A673 (cell line): ENCODE measurements at places on chromosomes 2 and 18.

- DNase-seq = no peak
These were observed 16.3 kb downstream of the HS1BP3 start for GRCh38 chr2:20634507-20635112.

DNA sequence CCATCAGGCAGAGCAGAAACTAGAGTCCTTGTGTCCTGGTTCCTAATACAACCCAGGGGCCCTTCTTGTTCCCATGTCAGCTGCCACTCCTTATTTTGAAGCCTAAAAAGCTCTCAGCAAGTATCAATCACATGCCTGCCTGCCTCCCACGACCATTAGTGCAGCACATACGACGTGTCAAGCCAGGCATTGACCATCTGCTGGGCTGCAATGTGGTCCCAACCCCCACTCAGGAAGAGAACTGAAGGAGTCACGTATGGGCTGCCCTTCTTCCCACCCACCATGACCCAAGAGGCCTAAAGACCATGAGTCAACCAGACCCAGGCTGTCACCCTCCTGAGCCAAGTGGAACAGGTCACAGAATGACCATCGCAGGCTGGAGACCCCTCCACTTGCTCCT is 98.8 kb downstream of the KLHL29 start:
- no peak for DNase-seq

GRCh38 chr2:218406949-218407618 is 7.4 kb downstream of the CTDSP1 start:
- DNase-seq = peak; percentile 50

GRCh38 chr18:62637807-62638687 is 77.3 kb upstream of the PHLPP1 start:
- peak; percentile 57 for DNase-seq

- DNase-seq = no peak
These were observed 150.0 kb downstream of the ZNF385B start for GRCh38 chr2:179711375-179711774.

GRCh38 chr2:29723255-29724001 is 198.0 kb downstream of the ALK start:
- DNase-seq = no peak

DNA sequence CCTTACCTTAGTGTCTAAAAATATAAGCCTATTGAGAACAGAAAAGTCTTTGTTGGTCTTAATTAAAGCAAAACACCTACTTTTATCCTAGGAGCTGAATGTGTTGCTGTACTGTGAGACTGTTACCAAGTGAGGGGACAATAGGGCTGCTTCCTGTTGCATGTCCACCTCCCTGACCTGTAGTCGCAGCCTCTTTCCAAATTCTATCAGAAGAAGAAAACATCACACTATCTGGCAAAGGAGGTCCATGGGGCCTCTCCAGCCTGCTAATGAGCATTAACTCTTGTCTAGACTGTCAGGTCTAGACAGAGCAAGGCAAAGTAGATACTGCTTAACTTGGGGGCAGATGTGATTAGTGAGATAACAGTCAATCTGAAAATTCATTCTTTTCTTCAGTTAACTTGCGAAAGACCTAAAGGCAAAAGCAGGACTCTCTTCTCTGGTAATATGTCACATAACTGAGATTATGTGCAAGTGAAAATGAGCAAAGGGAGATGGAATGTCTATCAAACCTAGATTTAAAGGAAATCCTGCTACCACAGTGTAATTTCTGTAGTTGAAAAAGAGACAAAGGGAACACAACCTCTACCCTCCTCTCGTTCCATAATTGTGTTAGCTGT is 66.9 kb downstream of the CDH20 start:
- DNase-seq = no peak

DNA sequence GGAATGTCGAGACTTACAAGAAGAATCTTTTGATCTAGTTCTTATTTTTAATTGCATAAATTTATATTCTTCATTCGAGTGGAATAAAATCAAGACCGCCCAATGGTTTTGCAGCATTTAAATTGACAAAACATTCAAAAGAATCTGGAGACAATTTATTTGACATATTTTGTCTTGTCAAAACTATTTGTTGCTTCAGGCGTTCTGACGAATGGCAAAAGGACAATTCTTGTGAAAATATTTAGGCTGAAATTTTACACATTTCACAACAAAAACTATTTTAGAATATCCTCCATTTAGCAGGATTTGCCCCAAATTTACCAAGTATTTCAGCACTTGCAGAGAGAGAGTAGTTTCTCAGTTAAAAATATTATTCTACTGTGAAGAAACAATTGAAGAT is 41.7 kb downstream of the PRKRA start:
- DNase-seq = no peak
